Stimulated activated CD4-positive, alpha-beta T cell treated with anti-CD3 and anti-CD28 coated beads, Interleukin-1b, Interleukin-23, amount 100 ng/mL, for 1 hour (primary cell): ENCODE measurements at places on chromosomes 7 and 10.

- no peak for DNase-seq
These were observed 316.4 kb downstream of the DNAJB6 start for GRCh38 chr7:157652954-157653826.

DNA sequence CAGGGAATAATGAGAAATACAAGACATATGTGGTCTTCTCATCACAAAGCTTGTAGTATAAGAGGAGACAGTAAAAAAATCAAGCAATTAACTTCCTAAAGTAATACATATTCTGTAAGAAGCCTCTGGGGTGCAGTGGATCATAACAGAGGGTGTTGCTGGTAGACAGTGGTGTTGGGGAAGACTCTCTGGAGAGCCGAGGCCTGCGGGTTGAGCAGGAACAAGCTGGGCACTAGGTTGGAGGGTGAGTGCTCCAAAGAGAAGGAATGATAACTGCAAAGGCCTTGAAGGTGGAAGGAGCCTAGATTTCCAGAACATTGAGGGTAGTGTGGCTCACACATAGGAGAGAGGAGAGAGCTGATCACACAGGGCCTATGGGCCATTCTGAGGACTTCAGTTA is 1.5 kb downstream of the GIMAP4 start:
- no peak for DNase-seq

- DNase-seq: no peak
These were observed 238.7 kb downstream of the PLXNA4 start for GRCh38 chr7:132337450-132338080.

- DNase-seq: no peak
These were observed 35.0 kb upstream of the DGKI start for GRCh38 chr7:137881607-137882260.

DNA sequence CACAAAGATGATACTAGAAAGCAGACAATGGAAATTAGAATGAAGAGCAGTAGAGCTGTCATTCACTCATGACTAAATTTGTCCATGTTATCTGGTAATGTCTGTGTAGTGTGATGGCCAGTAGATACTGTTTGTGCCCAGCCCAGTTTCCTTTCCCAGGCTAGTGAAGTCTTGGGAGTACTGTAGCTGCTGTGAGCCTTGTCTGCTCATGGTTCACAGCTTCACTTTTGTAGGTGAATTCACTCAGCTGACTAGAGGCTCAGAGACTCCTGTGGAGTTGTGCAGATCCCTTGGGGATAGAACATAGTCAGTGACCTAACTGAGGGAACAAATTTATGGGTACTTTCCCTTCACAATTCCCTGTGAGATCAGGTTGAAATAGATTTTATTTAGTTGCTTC is 572.5 kb downstream of the ARL4A start:
- no peak for DNase-seq

DNA sequence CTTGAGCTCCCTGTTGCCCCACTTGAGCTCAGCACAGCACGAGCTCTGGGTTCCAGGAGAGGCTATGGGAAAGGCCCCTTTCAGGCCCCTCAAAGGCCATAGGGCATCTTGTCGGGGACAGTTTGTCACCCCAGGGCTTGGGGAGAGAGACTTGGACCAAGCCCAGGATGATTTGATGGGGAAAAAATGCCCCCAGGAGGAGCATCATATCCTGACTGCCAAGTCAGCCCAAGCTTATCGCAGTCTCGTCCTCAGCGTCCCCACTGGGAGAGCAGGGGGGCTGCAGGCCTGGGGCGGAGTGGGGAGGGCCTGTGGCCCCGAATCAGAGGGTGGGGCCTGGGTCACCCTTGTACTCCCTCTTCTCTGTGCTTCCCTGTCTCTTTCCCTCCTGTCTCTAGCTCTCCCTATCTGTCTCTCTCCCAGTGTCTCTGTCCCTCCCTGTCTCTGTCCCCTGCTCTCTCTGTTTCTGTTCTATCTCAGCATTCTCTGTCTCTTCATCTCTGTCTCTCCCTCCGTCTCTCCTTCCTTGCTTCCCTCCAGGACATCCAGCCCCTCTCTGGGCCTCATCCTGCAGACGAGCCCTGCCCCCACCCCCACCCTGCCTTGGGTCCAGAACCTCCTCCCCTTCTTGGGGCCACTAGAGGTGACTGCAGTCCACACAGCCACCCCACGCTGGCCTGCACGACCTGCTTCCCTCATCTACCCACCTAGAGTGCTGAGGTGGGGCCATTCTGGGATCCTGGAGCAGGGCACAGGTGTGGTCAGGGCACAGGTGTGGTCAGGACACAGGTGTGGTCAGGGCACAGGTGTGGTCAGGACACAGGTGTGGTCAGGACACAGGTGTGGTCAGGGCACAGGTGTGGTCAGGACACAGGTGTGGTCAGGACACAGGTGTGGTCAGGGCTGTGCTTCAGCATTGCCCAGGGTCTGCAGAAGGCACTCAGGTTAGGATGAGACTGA is 17.3 kb upstream of the GRIFIN start:
- no peak for DNase-seq

DNA sequence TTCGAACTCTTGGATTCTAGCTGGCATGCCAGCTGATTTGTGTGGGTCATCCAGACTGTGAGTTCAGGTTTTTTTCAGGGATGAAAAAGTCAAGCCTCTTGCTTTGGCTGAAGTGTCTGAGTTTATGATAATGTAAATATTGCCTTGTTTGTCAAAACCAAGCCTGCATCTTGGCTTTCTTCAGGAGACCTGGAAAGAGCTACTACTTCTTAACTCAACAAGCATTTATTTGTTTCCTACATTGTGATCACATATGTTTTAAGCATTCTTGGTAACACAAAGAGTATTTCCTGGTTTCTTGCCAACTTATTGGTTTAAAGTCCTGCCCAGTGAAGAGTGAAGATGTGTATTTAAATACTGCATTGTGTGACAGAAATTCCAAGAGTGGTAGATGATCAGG is 407.1 kb downstream of the LRMDA start:
- DNase-seq: no peak

- no peak for DNase-seq
These were observed 50.8 kb upstream of the EGFR start for GRCh38 chr7:54968018-54968417.

- DNase-seq: no peak
These were observed 85.9 kb downstream of the ADAM12 start for GRCh38 chr10:126302476-126302756.

GRCh38 chr10:110788620-110789385 is 82.9 kb upstream of the PDCD4 start:
- no peak for DNase-seq

DNA sequence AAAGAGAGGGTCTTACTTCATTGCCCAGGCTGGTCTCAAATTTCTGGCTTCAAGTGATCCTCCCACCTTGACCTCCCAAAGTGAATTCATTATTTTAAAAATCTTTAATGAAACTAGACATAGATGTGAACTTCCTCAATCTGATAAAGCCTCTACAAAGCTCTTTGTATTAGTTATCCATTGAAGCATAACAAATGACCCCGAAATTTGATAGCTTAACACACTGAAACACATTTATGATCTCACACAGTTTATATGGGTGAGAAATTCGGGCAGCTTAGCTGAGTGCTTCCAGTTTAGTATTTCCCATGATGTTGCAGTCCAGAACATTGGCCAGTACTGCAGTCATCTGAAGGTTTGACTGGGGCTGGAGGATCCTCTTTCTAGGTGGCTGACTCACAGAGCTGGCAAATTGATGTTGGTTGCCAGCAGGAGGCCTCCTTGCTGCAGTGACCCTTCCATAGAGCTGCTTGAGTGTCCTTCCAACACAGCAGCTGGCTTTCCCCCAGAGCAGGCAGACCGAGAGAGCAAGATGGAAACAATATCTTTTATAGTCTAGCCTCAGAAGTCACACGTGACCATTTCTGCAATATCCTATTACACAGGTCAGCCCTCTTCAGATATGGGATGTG is 16.6 kb upstream of the WNT8B start:
- DNase-seq: no peak

GRCh38 chr10:110870823-110871297 is 868 bp upstream of the PDCD4 start:
- DNase-seq: no peak

GRCh38 chr10:69878038-69878437 is 76.3 kb downstream of the COL13A1 start:
- DNase-seq: no peak

- DNase-seq: no peak
These were observed 163.7 kb downstream of the LYZL1 start for GRCh38 chr10:29452546-29452945.

DNA sequence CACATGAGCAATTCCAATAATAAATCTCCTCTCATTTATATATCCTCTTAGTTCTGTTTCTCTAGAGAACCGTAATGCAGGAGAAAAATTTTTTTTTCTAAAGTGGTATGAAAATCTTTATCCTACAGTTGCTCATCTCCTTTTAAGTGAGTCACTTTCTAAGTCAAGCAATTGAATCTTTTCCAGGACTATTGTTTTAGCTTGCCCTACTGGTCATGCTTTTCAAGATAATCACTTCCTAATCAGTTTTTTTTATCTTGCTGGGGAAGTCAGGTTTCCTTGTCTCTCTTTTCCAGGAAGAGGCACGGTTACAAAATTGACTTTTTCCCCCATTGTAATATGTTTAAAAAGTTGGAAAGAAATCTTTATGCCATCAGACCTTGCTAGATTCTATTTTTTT is 44.0 kb downstream of the INPP5F start:
- no peak for DNase-seq

DNA sequence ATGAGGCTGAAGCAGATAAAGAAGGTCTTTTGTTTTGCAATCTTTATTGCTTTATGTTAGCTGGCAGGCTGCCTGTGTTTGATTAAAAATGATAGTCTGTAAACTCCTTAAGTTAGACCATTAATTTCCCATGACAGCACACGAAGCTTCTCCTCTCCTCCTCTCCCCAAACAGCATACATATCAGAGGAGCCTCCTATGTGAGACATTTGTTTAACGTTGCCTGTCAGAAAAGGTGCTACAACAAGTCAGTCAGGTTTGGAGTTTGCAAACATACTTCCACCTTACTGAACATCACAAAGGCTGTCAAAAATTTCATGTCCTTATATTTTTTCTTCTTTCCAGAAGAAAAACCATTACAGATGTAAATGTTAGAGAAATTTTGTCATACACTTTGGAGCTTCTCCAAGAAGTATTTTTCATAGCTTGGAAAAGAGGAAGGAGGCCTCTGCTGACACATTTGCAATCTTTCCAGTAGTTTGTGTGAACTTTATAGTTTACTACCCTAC is 393.1 kb downstream of the EXOC4 start:
- no peak for DNase-seq

GRCh38 chr10:9645404-9645803 is 1372.3 kb upstream of the CELF2 start:
- no peak for DNase-seq
